ENCODE measurements at places on chromosomes 2 and 18.

DNA sequence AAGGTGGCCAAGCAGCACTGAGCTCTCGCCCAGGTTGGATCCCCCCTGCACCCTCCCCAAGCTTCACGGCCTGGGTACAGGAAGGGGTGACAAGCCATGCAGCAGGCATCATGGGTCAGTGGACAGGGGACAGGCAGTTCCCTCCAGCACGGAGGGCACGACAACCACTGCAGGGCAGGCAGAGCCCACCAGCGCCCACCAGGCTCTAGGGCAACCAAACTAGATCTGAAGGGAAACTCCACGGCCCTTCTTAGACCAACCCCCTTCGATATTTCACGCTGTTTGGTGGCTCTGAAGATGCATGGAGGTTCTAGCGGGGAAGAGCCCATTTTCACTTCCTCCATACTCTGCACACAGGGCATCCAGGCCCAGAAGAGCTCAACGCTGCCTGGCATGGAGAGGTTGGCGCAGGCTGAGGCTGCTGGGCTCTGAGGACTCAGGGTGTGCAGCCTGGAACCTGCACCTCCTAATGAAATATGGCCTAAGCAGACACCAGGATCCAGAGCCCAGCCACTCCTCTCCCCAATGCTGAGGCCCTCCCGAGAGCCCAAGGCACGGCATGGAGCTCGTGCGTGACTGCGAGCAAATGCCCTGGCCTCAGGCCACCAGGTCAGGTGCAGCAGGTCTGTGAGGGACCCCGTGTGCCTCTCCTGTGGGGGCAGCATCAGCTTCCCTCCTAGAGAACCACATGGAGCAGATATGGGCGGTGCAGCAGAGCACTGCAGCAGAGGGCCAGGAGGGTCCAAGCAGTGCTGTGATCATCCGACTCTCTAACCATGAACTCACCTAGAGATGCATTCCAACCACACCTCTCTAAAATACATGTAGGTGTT, 8.7 kb upstream of the MTERF4 start:
- DNase-seq: no peak

- DNase-seq: no peak
These were observed 37.0 kb downstream of the LIMS1 start for GRCh38 chr2:108571286-108571685.

GRCh38 chr2:36397728-36398413, 42.3 kb downstream of the CRIM1 start:
- no peak for DNase-seq

DNA sequence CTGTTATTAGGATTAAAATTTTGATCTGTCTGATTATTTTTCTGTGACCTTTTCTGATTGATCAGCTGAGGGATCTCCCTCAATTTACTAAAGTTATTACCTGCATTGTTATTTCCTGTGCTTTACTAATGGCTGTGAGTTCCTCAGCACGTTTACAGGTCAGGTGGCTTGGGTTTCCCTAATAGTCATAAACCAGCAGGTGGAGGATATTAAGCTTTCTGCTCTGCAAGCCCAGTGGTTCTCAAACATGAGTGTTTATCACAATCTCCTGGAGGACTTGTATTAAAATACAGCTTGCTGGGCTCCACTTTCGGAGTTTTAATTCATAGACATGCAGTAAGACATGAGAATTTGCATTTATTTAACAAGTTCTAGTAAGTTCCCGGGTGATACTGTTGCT, 22.4 kb upstream of the UGP2 start:
- no peak for DNase-seq

GRCh38 chr2:176138923-176139660, 9.6 kb downstream of the HOXD8 start:
- no peak for DNase-seq

GRCh38 chr2:168961450-168962229, 60.5 kb downstream of the G6PC2 start:
- DNase-seq: no peak

GRCh38 chr2:103789381-103790095, 1027.7 kb downstream of the TMEM182 start:
- no peak for DNase-seq

DNA sequence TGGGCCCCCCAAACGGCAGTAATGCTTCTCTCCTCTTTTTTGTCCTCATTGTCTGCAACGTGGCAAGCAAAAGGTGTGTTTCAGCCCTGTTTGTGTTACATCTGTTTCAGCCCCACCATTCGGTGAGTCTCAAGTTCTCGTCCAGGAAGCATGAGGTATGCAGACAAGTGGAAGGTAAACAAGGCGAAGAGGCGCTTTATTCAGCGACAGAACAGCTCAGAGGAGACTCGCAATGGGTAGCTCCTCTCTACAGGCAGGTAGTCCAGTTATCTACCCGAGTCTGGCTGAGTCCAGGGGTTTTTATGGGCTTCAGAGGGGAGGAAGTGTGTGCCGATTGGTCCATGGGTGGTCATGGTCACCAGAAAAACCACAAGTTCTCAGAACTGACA, 733.4 kb upstream of the CDH7 start:
- no peak for DNase-seq

DNA sequence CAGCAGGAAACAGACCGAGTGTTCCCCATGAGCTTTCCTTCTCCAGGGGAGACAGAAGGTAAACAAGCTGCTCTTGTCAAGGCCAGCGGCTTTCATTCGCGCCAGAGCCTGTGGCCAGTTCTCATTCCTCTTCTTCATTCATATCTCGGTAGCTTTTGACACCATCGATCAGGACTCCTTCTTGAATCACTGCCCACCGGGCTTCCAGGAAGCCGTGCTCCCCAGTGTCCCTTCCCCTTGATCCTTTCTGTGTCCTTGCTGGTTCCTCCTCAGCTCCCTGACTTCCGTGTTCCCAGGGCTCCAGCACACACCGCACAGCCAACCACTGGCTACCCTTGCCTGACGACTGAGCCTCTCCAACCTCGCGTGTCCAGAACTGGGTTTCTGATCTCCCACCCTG, 14.1 kb downstream of the SLC66A3 start:
- DNase-seq: no peak

- no peak for DNase-seq
These were observed 392.4 kb downstream of the TXNL1 start for GRCh38 chr18:56245866-56246580.

DNA sequence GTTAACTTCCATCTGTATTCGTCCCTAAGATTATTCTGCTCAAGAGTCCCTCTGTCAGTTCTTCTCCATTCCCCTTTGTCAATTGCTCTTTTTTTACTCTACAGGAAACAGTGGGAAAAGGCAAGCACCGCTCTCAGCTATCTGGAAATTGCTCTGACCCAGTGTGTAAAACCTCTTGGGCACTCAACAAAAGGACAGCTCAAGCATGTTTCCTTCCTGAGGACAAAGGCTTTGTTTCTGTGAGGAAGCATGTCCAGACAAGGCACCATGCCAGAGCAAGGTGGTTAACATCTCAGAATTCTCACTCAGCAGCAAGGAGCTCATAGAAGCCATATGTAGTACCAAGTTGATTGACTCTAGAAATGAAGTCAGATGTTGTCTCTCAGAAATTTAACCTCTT, 735.6 kb downstream of the TSN start:
- DNase-seq: no peak

- no peak for DNase-seq
These were observed 33.6 kb upstream of the MGAT4A start for GRCh38 chr2:98764499-98764898.

- no peak for DNase-seq
These were observed 440.4 kb upstream of the CDH20 start for GRCh38 chr18:60892855-60893254.

- DNase-seq: no peak
These were observed 54.3 kb downstream of the CDK15 start for GRCh38 chr2:201860636-201861066.

GRCh38 chr18:55380589-55380988, 207.4 kb downstream of the TCF4 start:
- no peak for DNase-seq

DNA sequence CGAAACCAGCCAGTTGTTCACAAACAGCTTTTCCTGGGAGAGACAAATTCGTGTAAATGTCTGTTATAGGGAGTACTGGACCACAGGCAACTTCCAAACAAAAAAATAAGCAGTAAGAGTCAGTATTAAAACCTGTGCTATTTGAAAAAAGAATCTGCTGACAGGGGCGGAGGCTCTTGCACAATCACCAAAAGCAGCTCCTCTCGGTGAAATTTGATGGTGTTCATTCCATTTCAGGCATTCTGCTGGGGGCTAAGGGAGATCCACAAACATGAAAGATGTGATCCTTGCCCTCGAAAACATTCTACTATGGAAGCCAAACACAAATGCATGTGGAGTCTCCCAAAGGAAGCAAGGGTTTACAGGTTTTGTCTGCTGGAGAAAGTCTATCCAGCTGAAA, 45.0 kb downstream of the TFCP2L1 start:
- no peak for DNase-seq

DNA sequence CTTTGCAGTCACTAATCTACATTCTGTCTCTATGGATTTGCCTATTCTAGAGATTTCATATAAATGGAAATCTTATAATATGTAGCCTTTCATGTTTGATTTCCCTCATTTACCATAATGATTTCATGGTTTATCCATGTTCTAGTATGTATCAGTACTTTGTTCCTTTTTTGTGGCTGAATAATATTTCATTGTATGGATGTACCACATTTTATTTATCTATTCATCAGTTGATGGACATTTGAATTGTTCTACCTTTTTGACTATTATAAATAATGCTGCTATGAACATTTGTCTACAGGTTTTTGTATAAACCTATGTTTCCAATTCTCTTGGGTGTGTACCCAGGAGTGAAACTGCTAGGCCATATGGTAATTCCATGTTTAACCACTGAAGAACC, 221.1 kb downstream of the ICOS start:
- no peak for DNase-seq

DNA sequence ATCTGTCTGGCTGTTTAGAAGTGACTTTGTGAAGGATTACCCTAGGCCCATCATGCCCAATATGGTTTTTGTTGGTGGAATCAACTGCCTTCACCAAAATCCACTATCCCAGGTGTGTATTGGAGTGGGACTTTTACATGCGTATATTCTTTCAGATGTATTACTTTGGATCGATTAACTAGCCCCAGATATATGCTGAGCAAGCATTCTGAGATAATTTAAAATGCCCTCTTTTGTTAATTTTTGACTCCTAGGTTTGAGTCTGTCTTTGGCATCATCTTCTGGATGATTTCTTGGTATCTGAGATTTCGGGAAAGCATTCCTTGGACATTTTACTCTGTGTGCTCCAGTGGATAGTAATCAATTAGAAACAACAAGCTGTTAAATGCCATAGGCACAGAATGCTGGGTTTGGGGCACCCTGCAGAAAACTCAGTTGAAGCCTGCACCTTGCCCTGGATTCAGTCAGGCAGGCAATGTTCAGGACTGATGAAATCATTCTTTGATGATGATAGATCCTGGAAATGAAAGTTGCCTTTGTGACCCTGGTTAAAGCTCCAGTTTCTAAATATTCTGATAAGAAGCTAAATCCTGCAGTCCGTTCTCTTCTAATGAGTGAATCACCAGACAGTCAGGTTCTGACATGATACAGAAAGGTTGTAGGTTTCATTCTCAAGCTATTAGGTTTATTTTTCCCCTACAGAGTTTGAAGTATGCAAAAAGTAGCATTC, 1.1 kb downstream of the UGT1A1 start:
- no peak for DNase-seq

DNA sequence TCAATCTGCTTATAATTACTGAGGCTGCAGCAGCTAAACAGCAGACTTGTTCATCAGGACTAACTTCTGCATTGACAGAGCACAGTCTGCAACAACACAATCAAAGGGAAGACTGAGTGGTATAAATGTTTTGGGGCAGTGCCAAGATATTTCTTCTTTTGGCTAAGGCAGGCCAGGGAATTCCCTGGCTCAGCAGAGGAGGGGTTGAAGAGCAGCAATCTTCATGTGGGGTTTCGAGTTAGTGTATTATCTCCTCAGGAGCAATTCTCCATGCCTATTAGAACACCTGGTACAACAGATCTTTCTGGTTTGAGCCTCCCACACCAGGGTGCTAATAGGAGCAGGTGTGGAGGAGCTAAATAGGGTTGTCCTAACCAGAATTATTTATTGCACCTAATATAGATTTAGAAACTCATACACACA, 103.0 kb upstream of the STK17B start:
- no peak for DNase-seq

GRCh38 chr2:949384-950079, 1.1 kb upstream of the SNTG2 start:
- no peak for DNase-seq

DNA sequence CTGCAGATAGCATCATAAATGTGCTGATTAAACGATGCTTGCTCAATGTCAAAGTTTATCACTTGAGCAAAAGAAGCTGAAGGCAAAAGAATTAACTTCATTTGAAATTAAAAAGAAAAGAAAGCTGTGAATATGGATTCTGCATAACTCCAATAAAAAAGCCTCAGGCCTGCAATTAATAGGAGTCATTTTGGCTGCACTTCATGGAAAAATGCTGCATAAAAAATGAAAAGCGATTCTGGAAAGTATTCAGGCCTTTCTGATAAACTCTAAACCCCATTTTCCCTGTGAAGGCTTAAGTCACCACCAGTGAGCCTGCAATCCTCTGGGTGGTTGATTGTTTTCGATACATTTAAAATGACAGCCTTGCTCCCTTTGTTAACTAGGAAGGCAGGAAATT, 1793.4 kb downstream of the SUCLG1 start:
- DNase-seq: no peak

DNA sequence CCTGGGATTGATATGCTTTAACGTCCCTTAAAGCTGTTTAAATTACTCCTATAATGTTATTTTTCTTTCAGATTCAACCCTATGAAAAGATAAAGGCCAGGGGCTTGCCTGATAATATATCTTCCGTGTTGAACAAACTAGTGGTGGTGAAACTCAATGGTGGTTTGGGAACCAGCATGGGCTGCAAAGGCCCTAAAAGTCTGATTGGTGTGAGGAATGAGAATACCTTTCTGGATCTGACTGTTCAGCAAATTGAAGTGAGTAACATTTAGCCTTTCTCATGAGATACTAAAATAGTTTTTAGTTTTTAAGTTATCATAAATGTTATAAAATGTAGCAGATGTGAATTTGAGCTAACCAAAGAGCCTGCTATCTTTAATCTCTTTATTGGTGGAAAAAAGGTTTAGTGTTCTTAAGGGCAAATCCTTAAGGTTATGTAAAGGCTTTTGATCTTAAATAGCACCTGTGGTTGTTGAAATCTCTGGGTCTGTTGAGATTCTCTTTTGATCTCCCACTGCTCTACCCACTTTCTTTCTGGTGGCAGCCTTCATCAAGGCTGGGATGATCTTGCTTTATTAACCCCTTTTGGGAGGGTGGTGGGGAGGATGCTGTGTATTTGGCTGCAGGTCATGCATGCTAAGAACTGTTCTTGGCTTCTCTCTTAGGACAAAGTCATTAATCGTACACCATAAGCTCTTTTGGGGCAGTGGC, 40.9 kb downstream of the UGP2 start:
- DNase-seq: no peak
